ENCODE measurements at places on chromosomes 5 and 9. TPM values are rescaled to one million over a fixed set of nuclear protein-coding genes. Genes with fewer than 3 reads are reported as not detected.

The GLDC gene
- total RNA-seq: not detected

The IL13 gene
- not detected for total RNA-seq

The STK10 gene
- 8.8 TPM for total RNA-seq

The TEX48 gene
- not detected for total RNA-seq

The NKD2 gene
- 2.8 TPM for total RNA-seq

The DIAPH1 gene
- 32.0 TPM for total RNA-seq

The ANKRD31 gene
- 0.08 TPM for total RNA-seq

The CYLC2 gene
- not detected for total RNA-seq

The RGS7BP gene
- total RNA-seq: 5.4 TPM

The WHRN gene
- 0.56 TPM for total RNA-seq

The SLC36A2 gene
- 1.2 TPM for total RNA-seq

The KCNV2 gene
- not detected for total RNA-seq

The PIGO gene
- total RNA-seq: 8.2 TPM

The IFNA2 gene
- total RNA-seq: not detected

The COL23A1 gene
- total RNA-seq: 18.8 TPM

The QRFP gene
- not detected for total RNA-seq

The PHYHD1 gene
- 28.7 TPM for total RNA-seq

The SLC22A5 gene
- total RNA-seq: 22.7 TPM

The PRR16 gene
- total RNA-seq: 14.2 TPM

The SPATA31C1 gene
- total RNA-seq: not detected

The GBGT1 gene
- 6.4 TPM for total RNA-seq

The LMNB1 gene
- total RNA-seq: 2.6 TPM

The FAM53C gene
- 27.9 TPM for total RNA-seq

The SCGB3A1 gene
- not detected for total RNA-seq

The F12 gene
- total RNA-seq: not detected

The PRDM9 gene
- not detected for total RNA-seq

All from Right ventricle myocardium superior (tissue), 1 donor.